ENCODE measurements at places on chromosomes 2 and 18.

DNA sequence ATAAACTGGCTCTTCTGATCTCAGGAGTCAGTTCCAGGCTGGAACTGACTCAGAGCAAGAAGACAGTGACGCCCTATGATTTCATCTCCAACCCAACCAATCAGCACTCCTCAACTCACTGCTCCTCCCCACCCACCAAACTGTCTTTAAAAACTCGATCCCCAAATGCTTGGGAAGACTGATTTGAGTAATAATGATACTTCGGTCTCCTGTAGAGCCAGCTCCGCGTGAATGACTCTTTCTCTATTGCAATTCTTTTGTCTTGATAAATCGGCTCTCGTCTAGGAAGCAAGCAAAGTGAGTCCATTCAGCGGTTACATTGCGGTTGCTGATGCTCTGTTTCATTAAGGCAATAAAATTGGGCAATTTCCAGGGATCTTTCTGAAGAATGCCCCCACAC, 1025.3 kb upstream of the CNTNAP5 start:
- no peak for DNase-seq

- no peak for DNase-seq
These were observed 7.9 kb downstream of the PMAIP1 start for GRCh38 chr18:59907660-59908059.

GRCh38 chr2:38440655-38441054, 63.6 kb upstream of the ATL2 start:
- DNase-seq, result peak; percentile 67

DNA sequence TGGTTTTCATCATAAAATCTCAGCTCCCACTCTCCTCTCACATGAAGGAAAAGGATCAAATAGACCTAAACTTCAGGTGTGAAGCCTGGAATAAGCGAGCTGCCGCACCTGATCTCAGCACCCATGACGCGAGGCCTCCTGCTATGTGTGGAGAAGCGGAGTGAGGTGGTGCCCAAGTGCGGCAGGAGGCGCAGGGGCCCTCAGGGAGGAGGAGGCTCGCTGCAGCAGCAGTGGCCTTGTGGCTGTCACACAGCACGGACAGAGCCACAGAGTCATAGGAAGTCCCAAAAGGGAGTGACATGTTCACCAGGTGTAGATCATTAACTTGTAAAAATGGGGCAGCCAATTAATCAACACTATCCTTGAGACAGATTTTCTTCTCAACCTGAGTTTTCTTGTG, 9.1 kb downstream of the SCLY start:
- DNase-seq, result no peak

DNA sequence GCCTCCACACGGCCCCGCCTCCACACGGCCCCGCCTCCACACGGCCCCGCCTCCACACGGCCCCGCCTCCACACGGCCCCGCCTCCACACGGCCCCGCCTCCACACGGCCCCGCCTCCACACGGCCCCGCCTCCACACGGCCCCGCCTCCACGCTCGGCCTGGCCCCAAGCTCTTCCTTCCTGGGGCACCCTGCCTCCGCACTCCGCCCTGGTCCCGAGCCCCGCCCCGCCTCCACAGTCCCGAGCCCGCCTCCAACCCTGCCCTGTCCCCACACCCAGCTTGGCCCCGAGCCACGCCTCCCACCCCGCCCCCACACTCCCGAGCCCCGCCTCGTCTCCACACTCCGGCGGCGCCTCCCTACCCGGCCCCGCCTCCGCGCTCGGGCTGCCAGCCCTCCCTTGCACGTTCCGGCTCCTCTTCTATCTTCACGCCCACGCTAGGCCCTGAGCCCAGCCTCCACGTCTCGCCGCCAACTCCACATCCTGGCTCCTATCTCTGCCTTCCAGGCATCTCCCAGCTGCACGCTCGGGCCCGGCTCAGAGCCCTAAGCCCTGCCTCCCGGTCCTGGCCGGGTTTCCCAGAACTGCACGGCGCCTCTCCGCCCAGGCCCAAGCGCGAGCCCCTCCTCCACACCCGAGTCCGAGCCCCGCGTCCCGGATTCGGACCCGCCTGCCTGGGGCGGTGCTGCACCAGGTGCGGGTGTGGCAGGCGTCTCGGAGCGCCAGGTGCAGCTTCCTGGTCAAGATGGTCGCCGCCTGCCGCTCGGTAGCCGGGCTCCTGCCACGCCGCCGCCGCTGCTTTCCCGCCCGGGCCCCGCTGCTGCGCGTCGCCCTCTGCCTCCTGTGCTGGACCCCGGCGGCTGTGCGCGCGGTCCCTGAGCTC, at the start of gene TMEM87B:
Gene TMEM87B, plus strand, starts transcription at position 423 of the 883 bp plus-strand sequence. Its CDS starts 323 bp downstream, at position 746.
- DNase-seq, result peak; percentile 100

DNA sequence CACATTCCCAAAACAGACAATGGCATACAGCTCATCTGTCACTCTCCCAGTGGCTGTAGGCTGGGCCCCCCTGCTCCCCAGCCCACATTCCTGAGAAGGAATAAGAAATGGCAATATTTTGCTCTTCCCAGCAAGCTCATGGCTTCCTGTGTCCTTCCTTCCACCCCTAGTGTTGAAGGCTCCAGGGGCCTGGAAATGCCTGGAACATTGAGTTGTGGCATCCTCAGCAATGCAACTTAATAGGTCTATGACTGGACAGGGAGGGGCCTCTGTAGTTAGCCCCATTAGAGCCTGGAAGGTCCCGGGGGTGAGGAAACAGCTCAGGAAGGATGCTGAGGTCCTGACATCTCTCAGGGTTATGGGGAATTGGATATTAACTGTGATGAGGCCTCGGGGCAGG, 3.3 kb downstream of the KIF3C start:
- no peak for DNase-seq

DNA sequence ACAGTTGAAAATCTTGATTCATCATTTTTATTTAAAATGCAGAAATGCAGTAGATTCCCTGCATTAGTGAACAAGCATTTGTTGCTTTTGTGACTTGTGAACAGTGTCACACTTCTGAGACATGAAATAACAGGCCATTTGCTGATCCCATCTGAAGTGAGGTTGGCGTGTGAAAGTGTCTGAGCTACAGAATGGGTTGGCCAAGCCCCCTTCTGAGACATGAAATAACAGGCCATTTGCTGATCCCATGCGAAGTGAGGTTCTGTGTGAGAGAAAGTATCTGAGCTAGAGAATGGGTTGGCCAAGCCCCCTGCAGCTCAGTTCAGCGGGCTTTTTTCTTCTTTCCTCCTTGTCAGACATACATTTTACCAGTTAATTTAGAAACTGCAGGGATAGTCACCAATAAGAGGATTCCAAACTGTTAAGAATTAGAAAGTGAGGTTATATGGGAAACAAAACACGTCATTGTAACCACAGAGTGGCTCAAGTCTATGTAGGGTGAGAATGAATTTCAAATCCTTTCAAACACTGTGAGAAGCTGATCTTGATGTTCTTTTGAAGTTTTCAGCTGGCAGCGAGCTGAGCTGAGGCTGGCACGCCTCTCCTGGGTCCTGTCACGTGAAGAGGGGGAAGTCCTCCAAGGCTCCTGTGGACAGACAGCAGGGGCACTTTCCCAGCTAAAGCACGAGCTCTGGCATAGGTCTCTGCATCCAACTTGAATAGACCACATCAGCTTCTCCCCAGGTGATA, 339.2 kb upstream of the SALL3 start:
- no peak for DNase-seq

- DNase-seq, result no peak
These were observed 17.2 kb upstream of the KLHL29 start for GRCh38 chr2:23367760-23368159.

All from cardiac fibroblast (primary cell).